Activated gamma-delta T cell treated with anti-CD3 and anti-CD28 coated beads, Interleukin-2, amount 50 U/mL, for 16 hours (primary cell): ENCODE measurements at places on chromosomes 4 and X.

DNA sequence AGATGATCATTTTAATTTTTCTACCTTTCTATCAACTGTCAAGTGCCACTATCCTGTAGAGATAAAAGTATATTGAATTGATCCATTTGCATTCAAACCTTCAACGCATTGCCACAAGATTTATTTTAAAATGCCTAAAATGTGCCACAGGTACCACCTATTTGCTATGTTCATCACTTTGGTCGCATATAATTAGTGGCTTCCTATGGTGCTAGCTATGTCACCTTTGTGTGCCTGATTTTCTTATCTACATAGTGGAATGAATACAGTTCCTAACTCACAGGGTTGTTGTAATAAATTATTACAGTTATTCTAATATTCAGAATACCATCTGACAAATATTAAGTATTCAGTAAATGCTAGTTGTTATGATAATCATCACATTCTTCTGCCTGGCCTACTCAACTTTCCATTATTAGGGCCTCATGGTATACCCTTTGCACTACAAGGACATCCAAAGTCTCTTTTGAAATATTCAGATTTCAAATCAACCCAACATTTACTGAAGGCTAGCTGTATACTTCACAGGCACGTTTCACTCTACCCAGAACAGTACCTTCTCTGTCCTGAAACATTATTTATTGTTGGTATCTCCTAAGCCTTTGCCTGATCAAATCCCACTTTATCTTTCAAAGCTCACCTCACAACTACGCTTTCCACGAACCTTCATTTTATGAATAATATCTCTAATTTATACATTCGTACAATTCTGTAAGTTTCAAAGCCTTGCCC, 62.4 kb downstream of the ANXA10 start:
- no peak for DNase-seq

DNA sequence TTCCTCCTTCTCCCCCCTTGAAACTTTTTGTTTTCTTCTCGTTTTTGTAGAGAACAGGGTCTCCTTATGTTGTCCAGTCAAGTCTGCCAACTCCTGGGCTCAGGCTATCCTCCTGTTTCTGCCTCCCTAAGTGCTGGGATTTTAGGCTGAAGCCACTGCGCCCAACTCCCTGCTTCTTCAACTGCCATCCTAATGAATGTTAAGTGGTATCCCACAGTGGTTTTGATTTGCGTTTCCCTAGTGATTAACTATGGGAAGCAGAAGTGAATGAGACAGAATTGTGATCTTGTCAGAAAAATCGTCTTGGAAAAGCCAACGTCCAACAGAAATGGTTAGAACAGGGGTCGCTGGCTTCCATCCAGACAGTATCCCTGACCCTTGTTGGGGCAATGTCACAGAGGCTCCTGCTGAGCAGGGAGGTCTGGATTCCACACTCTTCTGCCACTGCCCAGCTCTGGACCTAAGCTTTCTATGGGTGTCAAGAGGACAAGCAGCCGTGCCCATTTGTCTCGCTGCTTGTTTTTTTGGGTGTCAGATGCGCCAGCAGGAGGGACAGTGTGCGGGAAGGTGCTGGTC, 869 bp upstream of the ADD1 start:
- DNase-seq: no peak

DNA sequence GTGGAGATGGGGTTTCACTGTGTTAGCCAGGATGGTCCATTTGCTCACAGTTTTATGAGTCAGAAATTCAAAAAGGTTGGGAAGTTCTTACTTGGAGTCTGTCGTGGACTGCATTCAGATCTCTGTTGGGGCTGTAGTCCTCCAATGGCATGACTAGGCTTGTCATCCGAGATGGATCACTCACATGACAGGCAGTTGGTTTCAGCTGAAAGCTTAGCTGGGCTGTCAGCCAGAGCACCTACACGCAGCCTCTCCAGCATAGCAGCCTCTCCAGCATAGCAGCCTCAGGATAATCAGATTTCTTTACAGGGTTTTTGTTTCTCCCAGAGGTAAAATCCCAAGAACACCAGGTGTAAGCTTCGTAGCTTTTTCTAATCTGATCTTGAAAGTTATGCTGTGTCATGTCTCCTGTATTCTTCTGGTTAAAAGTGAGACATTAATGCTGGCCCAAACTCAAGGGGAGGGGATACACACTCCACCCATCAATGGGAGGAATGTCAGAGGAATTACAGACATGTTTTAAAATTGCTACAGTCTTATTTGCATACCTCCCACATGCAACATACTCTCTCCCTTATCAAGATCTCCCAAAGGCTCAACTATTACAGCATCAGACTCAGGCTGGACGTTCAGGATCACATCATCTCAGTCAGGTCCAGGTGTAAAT, 31.6 kb upstream of the SOD3 start:
- DNase-seq: no peak

DNA sequence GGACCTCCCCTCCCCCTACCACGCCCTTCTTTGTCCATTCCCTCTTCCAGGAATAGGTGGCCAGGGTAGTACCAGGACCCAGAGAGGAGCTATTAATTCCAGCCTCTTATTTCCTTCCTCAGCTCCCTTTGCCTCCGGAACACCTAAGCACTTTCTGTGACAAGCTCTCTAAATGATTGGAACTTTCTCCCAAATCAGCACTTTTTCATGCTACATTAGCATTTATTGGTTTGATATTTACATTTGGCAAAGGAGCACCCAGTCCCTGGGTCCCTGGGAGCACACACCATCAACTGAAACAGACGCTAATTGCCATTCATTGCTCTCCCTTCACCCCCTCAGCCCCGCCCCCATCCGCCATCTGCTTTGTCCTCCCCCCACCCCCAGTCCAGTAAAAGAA, 182.0 kb upstream of the BCOR start:
- DNase-seq: no peak

- no peak for DNase-seq
Observed at GRCh38 chr4:89674876-89675459, 162.0 kb downstream of the SNCA start.

GRCh38 chrX:114221445-114221844, 362.4 kb upstream of the HTR2C start:
- no peak for DNase-seq

DNA sequence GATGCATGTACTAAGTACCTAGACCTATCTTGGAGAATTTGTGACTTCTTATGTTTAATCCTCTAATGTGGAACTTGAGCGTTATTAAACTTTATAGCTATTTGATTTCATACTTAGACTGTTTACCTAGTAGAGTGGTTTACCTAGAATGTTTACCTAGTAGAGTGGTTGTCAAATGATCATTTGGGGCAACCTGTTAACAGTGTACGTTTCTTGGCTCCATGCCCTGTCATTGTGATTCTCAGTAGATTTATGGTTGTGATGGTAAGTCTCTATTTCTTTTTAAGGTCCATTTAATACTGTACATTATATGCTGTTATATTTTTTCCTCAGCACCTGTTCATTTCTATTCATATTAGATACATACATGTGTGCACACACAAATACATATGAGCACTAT, 233.0 kb upstream of the MAD2L1 start:
- no peak for DNase-seq

DNA sequence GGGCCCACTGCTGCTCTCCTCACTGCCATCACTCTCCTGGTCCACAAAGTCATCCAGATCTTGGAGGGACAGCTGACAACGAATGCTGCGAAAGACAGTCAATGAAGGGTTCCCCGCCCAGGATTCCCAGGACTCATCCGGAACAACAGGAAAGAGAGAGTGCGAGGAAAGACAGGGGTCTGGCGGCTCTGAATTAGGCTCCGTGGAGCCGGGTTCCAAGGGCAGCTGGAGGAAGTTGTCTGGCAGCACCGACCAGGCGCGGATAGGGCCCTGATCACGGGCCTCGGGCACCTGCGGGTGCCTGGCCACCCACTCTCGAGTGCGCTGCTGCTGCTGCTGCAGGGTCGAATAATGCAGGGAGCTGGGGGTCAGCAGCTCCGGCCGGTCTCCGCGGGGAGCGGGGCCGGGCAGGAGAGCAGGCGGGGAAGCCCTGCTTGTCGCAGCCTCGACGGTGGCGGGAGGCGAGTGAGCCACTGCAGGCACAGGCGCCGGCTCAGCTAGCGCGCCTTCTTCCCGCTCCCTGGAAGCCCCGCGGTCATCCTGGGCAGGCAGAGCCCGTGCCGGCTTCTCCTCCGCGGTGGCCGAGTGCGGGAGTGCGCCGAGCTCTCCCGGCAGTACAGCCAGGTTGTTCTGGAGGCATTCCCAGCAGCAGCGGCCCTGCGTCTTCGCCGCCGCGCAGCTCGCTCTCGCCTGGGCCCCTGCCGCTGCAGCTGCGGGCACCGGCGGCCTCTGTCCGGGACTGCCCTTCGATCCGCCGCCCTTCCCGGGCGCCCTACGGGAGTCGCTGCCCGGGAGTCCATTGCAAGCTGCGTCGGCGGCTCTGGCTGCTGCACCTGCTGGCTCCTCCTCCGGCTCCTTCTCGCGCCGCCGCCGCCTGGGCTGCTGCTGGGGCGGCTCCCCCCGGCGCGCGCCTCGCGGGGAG, 1.1 kb downstream of the SOWAHB start:
- no peak for DNase-seq

GRCh38 chr4:106369456-106370060, 980 bp upstream of the GIMD1 start:
- no peak for DNase-seq

GRCh38 chr4:8071766-8072165, 86.8 kb downstream of the ABLIM2 start:
- no peak for DNase-seq

- no peak for DNase-seq
Observed at GRCh38 chr4:156547439-156547838, 424.2 kb downstream of the PDGFC start.

DNA sequence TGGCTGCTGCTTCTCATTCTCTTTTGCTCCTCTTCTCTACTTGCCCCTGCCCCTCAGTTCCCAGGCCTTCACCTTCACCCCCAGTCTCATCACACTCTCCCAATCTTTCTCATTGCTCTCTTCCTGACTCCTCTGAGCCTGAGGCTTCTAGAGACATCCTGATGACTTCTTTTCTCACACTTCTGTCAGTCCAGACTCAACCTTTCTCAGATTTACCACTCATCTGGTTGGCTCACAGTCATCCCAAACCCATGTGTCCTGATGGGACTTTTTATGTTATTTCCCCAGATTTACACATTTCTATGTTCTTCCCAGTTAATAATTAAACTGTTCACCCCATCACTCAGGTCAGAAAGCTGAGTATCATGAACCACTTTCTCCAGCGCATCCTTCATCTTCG, 68.0 kb downstream of the TMA16 start:
- no peak for DNase-seq

DNA sequence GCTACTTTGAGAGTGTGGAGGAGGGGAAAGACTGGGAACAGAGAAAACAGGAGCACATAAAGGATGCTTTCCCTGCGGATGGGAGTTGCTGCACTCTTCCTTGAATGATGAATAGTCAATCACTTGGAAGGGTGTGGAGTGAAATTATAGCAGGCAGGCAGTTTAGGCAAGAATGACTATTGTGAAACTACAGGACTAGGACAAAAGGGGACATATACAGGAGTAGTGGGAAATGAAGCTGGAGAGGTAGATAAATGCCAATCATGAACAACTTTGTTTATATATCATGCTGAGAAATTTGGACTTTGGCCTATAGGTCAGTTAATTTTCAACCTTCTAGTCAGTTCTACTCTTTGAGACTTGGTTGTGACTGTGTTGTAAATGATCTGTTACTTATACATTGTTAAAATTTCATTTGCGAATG, 76.9 kb downstream of the PAQR3 start:
- DNase-seq: no peak

GRCh38 chr4:166662266-166662843, 571.9 kb downstream of the SPOCK3 start:
- DNase-seq: no peak

- no peak for DNase-seq
Observed at GRCh38 chr4:3174371-3175338, 74.3 kb upstream of the MSANTD1 start.

GRCh38 chr4:40178672-40179071, 18.2 kb upstream of the RHOH start:
- no peak for DNase-seq

- DNase-seq: peak; percentile 5
Observed at GRCh38 chr4:5708449-5709206, at the start of gene EVC2. Gene EVC2 (minus strand): TSS chr4:5708559. CDS start chr4:5708513, 46 bp downstream.

DNA sequence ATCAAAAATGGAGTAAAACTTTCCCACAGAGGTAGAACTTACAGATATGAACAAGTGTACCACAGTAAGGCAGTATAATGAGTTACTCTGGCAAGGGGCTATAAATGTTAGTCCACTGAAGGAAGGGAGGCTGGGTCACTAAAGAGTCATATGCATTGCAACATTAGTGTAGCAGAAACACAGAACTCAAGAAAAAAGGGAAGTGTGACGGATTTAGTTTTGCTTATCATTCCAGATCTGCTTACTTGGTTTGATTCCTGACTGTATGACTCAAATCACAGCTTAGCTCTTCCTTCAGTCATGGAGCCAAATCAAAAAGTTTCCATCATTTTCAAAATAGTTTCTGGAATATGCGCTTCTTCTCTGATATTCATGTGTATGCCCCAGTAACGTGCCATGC, 148.7 kb downstream of the FSTL5 start:
- no peak for DNase-seq

- DNase-seq: no peak
Observed at GRCh38 chrX:15570145-15570544, 30.6 kb downstream of the ACE2 start.

DNA sequence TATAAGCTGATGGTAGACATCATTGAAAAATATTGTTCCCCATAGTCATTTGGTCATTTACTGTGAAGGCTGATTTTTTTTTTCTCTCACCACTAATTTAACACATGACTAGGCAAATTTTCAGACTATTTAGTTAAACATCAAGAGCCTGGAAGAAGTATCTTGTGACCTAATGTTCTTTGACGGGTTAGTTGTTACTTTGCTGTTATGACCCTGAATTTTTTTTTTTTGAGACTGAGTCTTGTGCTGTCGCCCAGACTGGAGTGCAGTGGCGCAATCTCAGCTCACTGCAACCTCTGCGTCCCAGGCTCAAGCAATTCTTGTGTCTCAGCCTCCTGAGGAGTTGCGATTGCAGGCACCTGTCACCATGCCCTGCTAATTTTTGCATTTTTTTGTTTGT, 67.0 kb downstream of the HPF1 start:
- no peak for DNase-seq

- DNase-seq: no peak
Observed at GRCh38 chr4:4918067-4918466, 58.6 kb downstream of the MSX1 start.

- DNase-seq: no peak
Observed at GRCh38 chr4:54727346-54727745, 69.6 kb downstream of the KIT start.

- no peak for DNase-seq
Observed at GRCh38 chr4:177802661-177803060, 360.4 kb upstream of the AGA start.

- no peak for DNase-seq
Observed at GRCh38 chr4:81921751-81922159, 450.0 kb upstream of the RASGEF1B start.

DNA sequence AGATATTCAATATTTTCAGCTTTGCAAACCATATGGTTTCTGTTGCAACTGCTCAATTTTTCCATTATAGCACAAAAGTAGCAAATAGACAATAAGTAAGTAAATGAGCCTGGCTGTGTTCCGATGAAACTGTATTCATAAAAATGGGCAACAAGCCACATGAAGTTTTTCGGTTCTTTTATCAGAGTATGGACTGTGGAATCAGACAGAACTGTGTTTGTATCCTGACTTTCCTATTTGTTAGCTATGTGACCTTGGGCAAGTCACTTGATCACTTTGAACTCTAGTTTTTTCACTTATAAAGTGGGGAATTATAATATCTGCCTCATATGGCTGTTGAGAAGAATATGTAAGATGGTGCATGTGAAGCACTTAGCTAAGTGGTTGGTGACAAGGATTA, 23.4 kb upstream of the ADGRA3 start:
- no peak for DNase-seq

- no peak for DNase-seq
Observed at GRCh38 chrX:134374910-134375309, 85.1 kb upstream of the HPRT1 start.

- no peak for DNase-seq
Observed at GRCh38 chr4:71232056-71232430, 106.8 kb upstream of the SLC4A4 start.
